ENCODE measurements at places on chromosomes 7 and 10.

DNA sequence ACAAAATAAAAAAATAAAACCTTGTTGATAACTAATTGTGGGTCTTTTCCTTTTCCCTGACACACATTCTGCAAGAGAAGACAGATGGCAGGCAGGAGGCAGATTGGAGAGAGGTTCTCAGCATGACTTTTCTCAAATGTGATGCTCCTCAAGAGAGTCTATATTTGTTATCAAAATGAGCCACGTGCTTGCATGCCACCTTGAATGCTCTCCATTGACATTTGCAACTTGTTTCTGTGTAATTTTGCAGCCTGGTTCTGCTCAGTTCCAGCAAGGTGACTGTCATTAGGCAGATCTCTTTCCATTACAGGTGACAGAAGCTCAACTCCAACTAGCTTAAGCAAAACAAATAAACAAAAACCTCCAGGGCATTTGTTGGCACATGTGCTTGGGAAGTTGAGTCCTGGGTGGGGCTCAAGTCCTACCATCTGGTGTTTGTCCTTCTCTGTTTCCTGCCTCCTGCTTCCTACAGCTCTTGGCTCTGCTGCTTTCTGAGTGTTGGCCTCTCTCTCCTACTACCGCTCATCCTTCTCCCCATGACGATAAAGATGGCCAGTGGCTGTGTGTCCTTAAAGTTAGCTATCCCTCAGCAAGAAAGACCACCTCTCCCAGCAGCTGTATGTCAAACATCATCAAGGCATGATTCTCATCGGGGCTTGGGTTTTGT is 56.7 kb downstream of the GRK5 start:
- DNase-seq = no peak

GRCh38 chr10:125213541-125214282 is 53.3 kb upstream of the CTBP2 start:
- no peak for DNase-seq

DNA sequence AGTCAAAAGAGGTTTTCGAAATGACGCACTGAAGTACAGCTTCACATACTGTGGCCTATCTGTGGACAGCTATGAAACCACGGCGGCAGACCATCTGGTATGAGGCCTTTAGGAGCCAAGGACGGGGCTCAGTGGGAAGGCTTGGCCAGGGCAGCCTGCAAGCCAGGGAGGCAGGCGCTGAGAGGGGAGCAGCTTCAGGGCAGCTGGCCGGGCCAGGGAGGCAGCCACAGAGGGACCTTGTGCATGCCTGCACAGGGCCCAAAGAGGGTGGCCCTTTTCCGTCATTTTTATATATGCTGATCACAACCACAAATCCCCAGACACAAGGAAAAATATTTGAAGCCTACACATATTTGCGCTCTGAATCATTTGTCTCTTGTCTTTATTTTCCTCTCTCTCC is 13.5 kb downstream of the CALD1 start:
- DNase-seq = no peak

GRCh38 chr7:157539521-157539920 is 202.7 kb downstream of the DNAJB6 start:
- no peak for DNase-seq

DNA sequence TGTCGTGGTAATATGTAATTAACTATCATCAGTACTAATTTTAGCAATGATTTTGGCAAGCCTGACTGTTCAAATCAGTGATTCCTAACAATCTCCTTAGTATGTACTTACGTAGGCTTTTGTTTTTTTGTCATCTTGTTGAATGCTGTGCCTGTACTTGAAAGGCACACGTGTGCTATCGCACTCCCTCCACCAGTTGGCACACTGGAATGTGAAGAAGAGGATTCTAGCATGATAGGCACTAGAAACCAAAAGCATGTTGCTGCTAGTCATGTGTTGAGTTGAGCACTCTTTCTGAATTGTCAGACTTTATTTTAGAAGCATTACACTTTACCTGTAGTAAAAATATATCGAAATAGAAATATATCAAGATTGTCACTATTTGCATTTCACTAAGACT is 59.1 kb downstream of the TASOR2 start:
- DNase-seq = no peak

GRCh38 chr10:123772645-123773508 is 106.7 kb downstream of the GPR26 start:
- DNase-seq = no peak

- DNase-seq = no peak
Measured at GRCh38 chr7:141976524-141977245, 3.1 kb upstream of the TAS2R38 start.

DNA sequence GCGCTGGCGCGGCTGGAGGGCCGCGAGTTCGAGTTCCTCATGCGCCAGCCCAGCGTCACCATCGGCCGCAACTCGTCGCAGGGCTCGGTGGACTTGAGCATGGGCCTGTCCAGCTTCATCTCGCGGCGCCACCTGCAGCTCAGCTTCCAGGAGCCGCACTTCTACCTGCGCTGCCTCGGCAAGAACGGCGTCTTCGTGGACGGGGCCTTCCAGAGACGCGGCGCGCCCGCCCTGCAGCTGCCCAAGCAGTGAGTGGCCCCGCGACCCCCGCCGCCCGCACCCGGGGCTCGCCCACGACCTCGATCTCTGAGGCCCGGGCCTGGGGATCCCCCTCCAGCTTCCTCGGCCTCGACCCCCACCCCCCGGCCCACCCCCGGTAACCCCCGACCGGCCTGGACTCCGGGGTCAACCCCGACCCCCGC is 537 bp downstream of the FOXK1 start:
- no peak for DNase-seq

- DNase-seq = no peak
Measured at GRCh38 chr10:75016325-75016724, 95.1 kb upstream of the SAMD8 start.

Measured in fibroblast of the conjunctiva (primary cell).